Dorsolateral prefrontal cortex (tissue), 122 donors: ENCODE measurements at places on chromosomes 11 and 22.

DNA sequence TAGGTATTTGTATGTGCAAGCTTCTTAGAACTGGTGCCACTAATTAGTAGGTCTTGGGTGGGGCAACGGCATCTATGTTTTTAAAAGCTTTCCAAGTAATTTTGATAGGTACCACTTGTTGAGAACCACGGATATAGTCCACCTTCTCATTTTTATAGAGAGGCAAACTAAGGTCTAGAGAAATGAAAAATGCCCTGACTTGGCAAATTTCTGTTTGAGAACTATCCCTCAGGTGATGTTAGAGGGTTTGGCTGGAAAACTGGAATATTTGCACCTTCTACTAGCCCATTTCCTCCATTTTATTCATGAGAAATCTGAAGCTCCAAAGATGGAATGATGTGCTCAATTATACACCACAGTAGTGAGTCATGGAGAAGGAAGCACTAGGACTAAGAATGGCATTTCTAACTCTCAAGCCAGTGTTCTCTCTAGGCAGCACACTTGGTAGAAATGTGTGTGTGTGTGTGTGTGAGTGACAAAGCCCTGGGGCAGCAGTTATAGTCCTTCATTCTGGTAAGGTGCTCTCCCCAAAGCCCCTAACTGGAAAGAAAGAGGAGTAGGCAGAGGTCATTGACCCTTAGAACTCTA, 1.8 kb upstream of the TMEM86A start:
- DNase-seq, result no peak

GRCh38 chr11:85867751-85868150, 12.6 kb downstream of the CCDC83 start:
- DNase-seq, result no peak

DNA sequence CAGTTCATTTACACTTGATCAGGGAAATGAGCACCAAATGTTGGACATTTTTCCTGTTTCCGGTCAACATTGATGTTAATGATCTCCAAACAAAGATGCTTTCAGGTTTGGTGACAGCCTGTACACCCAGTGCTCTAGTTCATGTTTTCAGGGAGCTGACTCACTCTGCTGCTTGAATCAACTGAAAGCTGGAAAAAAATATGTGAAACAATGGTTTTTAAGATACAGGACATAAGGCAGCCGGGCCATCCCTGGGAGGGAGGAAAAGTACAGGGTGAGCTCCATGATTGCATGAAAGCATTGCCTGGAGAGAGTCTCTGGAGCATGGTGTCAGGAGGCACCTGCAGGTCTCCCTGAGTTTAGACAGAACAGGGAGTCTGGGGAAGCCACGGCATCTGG, 259.6 kb downstream of the TBC1D22A start:
- DNase-seq, result no peak

DNA sequence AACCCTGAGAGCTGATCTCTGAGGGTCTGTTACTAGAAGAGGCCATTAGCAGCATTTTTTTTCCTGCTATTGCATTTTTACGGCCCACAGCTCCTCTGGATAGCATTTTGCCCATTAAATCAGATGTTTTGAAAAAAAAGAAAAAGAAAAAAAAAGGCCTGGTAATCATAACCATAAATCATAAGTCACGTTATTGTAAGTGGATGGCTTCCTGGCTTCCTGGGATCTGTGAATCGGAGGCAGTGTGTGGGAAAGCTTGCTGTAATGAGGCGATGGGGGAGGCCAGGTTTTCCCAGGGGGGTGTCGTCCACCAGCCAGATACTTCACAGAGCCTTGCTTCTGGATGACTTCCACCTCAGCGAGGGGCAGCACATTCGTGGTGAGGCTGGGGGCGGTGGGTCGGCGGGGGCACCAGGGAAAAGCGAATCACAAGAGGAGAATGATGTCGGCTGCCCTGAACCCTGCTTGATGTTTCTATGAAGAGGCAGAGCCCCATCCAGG, 106.5 kb upstream of the SYT13 start:
- no peak for DNase-seq

GRCh38 chr11:96062134-96062533, 138.2 kb upstream of the MTMR2 start:
- DNase-seq, result no peak

GRCh38 chr11:19769820-19770219, 57.2 kb downstream of the NAV2 start:
- no peak for DNase-seq

DNA sequence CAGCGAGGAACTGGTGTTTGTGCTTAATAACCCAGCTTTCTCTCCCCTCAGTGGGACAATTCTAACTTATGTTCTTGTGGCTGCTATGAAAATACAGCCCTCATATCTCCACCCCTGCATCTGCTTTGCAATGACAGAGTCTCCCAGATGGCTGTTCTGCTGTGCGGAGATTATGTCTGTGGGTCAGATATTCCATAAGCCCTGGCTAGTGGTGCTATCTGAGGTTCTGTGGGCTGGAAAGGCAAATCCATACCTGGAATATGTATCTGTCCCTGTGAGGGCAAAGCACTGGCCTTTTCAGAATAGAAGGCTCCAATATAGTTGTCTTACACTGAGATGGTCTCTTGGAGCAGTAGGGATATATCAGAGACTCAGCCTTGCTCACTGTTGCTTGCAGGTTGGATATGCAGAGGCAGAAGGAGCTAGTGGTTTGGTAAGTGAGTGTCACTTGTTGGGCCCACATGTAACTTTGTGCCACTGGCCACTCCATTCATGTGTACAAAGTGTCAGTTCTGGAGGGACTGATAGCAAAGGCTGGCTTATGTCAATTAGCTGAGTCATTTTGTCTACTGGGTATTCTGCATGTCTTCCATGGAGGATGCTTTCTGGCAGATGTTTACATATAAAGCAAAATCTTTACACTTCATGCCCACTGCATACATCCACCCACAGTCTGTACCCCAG, 246.6 kb downstream of the FAM76B start:
- no peak for DNase-seq

GRCh38 chr11:96388891-96389719, 607 bp downstream of the CCDC82 start:
- peak; percentile 21 for DNase-seq

GRCh38 chr11:84924154-84924692, 702.9 kb downstream of the DLG2 start:
- no peak for DNase-seq

DNA sequence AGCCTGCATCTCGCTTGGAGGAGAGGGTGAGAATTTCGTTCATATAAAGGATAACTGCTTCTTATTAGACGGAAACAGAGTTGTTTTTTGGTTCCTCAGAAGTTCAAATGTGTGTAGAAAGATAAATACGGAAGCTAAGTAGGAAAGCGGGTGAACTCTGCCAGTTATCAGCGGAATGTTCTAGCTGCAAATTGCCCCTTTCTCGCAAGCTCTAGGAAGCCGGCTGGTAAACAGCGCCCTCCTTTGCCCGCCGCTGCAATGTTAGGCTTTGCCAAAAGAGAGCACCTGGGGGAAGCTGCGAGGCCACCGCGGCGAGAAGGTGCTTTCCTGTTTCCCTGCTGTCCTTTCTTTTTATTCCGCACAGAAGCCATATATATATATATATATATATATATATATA, 67.0 kb downstream of the IGLL5 start:
- no peak for DNase-seq
